ENCODE measurements at places on chromosomes 7 and 10.

DNA sequence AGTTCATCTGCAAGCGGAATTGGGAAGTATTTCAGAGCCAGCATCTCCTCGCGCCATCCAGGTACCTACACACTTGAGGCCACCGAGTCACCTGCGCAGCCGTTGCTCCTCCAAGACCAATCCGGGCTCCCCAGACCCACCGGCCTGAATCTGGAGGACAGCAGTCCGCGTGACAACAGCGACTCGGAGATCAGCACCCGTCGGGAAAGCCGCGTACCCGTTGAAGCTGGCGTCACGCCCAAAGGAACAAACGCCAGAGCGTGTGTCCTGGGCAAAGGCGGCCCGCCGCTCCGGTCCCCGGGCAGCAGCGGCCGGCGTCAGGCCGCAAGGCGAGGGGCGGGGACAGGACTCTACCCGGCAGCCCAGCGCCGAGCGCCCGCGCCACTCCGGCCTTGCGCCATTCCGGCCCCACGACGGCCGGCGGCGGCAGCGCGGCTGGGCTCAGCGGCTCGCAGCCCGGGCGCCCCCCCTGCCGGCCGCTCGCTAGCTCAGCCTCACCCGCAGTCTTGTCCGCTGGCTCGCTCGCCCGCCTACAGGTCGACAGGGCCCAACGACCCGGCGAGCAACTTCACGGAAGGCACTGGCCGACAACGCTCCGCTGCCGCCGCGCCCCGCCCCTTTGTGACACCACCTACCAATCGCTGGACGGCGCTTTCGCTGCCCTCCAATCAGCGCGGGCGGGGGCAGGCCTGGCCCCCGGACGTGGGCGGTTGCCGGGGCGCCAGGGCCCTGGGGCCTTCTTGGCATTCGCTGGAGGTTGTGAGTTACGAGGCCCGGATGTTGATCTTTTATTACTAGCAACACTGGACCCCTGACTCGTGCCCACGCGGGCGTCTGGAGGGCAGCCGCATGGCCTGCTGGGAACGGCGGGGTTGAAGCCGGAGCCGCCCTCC, at the start of gene ZFAND4:
ZFAND4 (minus strand) TSS at position 592 of the 893 bp plus-strand sequence. CDS start 9,047 bp downstream, outside the sequence.
- DNase-seq = peak; percentile 96

- DNase-seq = no peak
Observed at GRCh38 chr10:73339436-73339835, 19.2 kb downstream of the CFAP70 start.

- DNase-seq = no peak
Observed at GRCh38 chr10:47025253-47025539, 114.0 kb downstream of the PTPN20 start.

DNA sequence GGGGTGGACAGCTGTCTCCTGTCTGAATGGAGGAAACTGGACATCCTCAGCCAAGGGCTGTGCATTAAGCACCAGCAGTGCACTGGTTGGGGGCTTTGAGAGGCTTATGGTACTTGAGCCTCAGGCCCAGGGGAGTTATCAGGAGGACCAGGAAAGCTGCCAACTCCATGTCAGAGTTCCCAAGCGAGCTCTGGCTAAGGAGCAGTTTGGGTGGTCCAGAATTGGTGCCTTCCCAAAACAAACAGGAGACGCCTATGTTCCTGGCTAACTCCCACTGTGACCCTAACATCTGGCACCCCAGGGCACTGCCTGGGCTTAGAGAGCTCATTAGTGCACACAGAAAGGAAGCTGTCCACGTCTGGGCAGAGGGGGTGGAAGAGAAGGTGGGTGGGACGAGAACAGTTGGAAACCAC, 408.6 kb upstream of the NPVF start:
- no peak for DNase-seq

GRCh38 chr7:84399661-84400060, 205.1 kb upstream of the SEMA3A start:
- DNase-seq = no peak

- DNase-seq = no peak
Observed at GRCh38 chr10:60137292-60137992, 231.1 kb upstream of the CCDC6 start.

- no peak for DNase-seq
Observed at GRCh38 chr7:78082556-78082955, 284.0 kb downstream of the PHTF2 start.

- no peak for DNase-seq
Observed at GRCh38 chr7:67413670-67414069, 417.0 kb downstream of the TYW1 start.

DNA sequence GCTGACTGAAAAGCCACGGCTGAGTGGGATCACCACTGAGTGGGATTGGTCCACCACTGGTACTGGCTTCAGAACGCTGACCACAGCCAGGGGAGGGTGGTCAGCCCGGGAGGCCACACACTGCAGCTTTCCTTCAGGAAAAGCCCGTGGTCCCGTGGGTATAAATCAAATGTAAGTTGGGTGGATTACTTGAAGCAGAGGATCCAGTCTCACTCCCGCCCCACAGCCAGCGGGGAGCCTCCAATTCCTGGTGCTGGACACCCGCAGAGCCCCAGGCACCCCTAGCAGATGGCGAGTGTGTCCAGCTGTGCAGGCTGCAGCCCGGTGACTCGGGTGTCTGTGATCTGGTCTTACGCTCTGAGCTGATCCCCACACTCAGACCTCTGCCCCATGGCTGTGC, 231.1 kb upstream of the ZNF32 start:
- no peak for DNase-seq

DNA sequence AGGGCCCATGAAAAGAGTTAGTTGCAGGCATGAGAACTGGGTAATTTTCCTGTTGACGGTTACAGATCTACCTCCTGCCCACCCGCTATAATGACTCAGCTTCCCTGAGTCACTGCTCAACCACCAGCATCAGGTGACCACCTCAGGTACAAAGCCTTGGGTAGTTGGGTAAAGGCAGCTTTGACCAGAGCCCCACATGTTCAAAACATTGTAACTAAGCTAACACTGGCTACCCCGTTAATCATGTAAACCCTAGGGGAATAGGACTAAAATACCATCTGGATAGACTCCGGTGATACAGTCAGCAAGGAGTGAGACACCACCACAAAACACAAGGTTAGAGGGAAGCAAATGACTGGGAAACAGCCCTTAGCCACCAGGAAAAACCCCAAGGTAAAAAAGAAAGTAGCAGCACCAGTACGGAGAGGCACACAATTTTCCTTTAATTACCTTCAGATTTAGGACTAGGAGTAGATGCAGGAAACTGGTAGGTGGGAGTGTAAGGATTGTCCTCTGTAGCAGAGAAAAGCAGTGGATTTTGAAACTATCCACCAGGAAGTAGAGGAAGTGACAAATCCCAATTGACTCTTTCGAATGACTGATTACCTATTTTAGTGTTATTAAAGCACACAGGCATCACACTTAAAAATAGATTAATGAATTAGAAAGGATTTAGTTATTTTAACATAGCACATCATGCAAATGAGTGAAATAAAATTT, 103.5 kb upstream of the PDLIM1 start:
- DNase-seq = no peak

- DNase-seq = no peak
Observed at GRCh38 chr10:11789956-11790355, 33.2 kb upstream of the PROSER2 start.

- DNase-seq = peak; percentile 39
Observed at GRCh38 chr10:64036321-64036930, 515.2 kb downstream of the REEP3 start.

DNA sequence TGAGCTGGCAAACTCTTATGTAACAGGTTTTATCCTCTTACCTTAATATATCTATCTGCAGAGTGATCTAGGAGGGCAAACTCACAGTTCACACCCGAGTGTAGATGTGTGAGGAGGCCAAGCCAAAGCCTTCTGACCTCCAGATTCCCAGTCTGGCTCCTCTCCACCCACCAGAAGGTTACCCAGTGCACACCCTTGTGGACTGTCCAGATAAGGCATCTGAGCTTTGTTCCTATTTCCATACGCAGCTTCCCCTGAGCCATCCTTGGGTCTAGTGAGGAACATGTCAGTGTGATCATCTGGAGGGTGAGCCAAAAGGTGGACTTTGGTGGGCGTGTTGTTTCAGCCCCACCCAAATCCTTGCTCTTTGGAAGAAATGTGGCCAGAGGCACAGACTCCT, 203.0 kb upstream of the MEOX2 start:
- DNase-seq = peak; percentile 4

- DNase-seq = no peak
Observed at GRCh38 chr7:95796617-95797016, 24.3 kb downstream of the DYNC1I1 start.

DNA sequence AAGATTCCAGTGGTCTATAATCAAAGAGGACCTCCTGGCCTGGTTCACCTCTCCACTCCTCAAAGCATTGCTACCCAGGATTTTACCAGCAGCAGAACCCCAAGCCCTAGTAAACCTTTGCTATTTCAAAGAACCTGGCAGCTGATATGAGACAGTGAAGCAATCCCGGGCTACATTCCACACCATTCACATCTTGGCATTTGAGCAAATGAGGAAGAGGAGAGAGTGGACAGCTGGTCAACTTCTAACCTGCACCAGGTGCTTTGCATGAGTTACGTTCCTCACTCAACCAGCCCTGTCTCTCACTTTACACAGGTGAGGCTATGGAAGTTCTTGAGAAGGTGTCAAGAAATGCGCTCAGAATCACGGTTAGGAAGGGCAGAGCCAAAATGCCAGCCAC, 1.1 kb downstream of the CCDC3 start:
- DNase-seq = no peak

- no peak for DNase-seq
Observed at GRCh38 chr7:40915071-40915470, 780.3 kb downstream of the SUGCT start.

DNA sequence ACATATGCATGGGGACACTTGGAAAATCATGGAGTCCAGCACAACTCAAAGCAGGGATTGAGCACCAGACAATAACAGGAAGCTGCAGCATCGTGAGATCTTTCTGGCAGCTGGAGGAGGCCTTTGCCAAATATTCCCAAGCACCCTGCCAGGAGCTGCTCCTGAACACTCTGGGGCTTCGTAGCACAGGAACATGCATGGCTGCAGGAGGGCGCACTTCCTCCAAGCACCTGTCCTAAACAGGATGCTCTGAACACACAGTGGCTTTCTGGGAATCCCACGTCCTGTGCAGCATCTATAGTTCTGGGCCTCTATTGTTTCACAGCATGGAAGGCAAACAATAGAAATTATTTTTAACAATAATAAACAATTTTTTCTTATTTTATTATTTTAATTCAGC, 4.1 kb downstream of the ABLIM1 start:
- DNase-seq = no peak

DNA sequence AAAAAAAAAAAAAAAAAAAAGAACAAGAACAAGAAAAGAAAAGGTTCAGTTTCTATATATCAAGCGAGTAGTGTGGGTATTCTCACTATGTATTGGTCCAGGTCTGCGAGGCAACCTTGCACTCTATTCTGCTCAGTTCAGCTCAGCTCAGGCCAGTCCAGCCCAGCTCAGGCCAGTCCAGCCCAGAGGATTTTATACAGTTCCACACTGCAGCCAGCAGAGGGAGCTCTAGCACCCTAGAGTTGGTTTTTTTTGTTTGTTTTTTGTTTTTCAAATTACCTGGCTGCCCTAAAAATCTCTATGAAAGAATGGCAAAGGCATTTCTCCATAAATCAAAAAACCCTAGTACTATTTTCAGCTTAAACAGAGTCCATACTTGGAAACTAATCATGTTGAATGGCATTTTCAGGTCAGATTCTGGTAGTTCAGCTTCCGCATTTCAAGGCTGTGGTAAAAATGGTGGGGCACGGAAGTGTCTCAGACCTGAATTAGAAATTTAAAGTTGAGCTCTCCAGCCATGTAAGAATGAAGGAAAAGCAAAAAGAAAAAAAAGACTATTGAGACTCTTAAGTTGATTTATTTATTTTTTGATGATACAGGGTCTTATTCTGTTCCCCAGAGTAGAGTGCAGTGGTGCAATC, 55.2 kb upstream of the GSDME start:
- peak; percentile 80 for DNase-seq

DNA sequence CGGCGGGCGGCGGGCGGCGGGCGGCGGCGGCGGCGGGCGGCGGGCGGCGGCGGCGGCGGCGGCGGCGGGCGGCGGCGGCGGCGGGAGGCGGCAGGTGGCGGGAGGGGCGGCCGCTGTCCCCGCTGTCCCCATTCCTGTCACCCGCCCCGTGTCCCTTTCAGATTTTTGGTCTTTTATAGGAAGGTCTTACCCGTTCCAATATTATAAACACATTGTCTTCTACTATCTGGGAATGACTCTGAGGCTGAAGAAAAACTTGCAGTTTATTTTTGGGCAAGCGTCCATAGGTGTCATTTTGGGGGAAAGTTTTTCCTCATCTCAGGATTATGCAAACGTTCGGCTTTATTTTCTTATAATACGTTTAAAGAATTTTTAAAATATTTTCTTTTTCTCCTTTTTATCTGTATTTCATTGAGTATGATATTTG, 578 bp downstream of the ZNF713 start:
- DNase-seq = no peak

DNA sequence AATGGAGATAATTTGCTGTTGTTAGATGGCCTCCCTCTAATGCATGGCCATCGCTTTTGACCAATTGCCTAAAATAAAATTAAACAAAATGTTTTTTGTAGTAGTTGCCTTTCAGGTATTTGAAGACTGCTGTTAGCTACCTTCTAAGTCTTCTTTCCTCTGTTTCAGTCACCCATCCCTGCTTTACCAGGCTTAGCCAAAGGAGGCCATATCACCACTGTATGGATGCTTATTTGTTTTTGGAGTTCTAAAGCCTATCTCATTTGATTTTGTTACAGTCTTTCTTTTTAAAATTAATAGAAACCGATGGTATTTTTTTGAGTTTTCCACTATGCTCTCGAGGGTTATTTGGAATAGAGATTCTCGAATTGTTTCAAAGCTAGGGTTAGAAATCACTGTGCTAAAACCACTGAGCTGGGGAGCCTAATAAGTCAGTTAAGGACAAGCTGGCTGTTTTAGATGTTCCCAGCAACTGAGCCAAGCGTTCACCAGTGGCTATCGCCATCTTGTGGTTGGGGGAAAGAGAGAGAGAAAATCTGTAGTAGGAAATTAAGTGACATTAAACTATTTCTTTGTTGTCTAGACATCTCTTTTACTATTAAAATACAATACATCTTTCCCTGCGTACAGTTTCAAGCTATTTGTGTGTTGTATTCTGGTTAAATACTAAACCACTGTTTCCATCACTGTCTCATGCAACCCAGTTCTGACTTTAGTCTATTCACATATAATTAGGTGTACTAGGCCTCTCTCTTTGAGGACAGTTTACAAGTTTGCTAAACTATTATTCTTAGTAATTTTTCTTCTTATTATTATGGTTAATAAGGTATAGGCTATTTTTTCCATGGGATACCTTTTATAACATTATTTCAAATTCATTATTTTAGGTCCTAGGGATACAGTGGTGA, 52.2 kb downstream of the GPR158 start:
- peak; percentile 48 for DNase-seq

- no peak for DNase-seq
Observed at GRCh38 chr7:17687361-17687760, 252.9 kb downstream of the SNX13 start.

GRCh38 chr10:44780426-44780825, 130.7 kb upstream of the TMEM72 start:
- DNase-seq = no peak
